CD4-positive, CD25-positive, alpha-beta regulatory T cell (primary cell): ENCODE measurements at places on chromosomes 5 and 9.

GRCh38 chr9:29826421-29826820, 2253.1 kb upstream of the C9orf72 start:
- DNase-seq = no peak

- peak; percentile 67 for DNase-seq
Observed at GRCh38 chr5:72234265-72234700, 85.8 kb downstream of the MRPS27 start.

DNA sequence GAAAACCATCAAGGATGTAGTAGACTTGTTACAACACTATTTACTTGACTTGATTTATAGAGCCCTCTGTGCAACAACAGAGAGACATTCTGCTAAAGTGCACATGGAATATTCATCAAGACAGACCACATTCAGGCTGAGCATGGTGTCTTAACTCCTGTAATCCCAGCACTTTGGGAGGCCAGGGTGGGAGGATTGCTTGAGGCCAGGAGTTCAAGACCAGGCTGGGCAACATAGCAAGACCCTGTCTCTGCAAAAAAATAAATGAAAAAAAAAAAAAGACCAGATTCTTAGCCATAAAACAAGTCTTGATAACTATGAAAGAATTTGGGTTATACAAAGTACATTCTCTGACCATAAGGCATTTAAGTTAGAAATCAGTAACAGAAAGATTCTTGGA, 25.3 kb downstream of the DENND4C start:
- DNase-seq = no peak

- DNase-seq = no peak
Observed at GRCh38 chr5:2251751-2252150, 369.0 kb upstream of the IRX4 start.

- DNase-seq = no peak
Observed at GRCh38 chr5:91499943-91500531, 116.9 kb upstream of the ARRDC3 start.
